ENCODE measurements at places on chromosomes 4 and X.

DNA sequence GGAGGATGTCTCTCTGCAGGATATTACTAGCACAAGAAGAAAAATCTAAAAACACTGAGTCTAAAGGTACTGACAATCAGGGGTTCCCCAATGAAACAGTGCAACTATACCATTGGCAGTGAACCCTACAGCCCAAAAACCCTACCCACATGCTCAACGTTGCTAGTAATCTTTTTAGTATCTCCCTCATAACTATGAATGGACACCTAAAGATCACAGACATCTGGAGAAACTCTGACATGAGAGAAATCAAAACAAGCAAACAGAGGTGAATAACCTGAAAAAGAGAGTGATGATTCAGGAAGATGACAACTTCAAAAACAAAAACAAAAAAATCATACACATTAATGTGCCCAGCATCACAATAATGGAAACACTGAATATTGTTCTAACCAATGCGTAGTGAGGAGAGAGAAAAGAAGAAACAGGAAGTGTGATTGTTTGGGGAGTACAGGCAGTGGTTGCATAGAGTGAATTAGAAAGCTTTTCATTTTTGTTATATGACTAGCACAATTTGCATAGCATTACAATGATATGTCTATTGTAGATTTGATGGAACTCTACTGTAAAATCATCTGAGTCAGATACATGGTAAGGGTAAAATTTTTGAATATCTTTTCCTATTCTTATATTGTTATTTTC lies 78.9 kb upstream of the FMR1 start:
- DNase-seq, result no peak

DNA sequence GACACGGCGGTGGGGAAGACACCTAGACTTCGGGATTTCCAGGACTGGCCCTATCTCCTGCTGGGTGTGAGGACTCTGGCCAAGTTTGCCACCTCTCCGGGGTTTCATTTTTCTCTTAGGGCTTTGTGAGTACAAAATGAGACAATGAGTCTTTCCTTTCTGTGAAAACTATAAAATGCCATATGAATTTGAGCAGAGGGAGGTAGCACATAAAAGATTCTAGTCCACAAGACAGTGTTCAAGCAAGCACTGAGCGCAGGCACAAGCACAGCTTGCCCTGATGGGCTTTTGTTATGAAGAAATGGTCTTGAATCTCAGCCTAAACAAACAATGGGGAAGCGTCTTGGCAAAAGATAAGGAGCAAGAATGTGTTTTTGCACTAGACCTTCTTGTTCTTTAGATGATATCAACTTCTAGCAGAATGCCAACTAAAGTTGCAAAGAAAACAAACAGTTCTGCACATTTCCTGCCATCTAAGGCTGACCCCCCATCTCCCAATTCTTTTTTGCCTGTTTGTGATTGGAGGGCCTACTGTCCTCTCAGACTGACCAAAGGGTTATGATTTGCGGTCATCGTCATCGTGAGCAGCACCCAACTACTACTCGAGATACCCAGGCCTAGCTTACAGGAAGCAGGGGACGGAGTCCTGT lies 73.0 kb upstream of the ZNF518B start:
- DNase-seq, result no peak

- DNase-seq, result no peak
Measured at GRCh38 chr4:113996599-113997177, 17.2 kb upstream of the ARSJ start.

DNA sequence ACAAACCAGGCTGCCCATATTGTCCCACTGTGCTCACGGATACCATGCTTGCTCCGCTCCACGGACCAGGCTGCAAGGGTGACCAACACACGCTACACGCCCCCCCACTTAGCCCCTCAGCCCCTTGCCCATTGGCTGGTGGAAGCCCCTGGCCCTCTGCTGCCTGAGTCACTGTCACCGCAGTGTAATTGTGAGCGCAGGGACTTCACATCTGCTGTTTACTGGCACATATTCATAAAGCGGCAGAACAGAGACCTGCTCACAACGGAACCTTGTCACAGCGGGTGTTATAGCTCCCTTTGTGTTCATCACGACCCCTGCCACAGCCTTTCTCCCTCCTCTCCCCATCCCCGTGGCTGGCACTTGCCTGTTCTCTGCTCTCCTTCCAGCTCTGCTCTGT lies 83.7 kb downstream of the PSAPL1 start:
- DNase-seq, result no peak

DNA sequence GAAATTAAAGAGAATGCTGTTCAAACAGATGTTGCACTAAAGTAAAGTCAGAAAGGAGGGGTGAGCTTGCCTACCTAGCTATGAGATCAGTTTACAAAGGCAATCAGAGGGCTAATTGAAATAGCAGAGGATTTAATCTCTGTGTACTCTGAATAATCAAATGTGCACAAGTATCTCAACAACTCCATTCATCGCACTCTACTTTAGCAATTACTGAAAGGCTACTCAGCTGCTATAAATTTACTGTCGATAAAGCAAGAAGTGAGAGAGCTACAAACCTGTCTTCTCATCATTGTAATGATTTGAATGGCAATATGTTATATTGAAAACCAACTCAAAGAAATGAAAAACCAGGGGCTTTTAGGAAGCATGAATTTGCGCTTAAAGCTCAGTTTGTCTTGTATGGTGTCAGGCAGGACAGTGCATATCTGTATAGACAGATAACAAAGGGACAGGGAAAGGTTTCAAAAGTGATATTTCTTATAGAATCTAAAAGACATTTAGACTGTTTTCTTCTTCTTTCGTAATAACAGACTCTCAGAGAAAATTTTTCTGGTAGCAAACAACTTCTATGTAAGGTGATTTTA lies 34.8 kb downstream of the GC start:
- no peak for DNase-seq

- no peak for DNase-seq
Measured at GRCh38 chrX:36019125-36019524, 99.6 kb downstream of the CFAP47 start.
